ENCODE measurements at places on chromosomes 6 and 20.
A peak's percentile ranks its signal among the peaks of the same experiment; 100 is the strongest.

GRCh38 chr6:125791151-125791819 lies 525 bp downstream of the NCOA7 start:
- DNase-seq, result peak; percentile 31

DNA sequence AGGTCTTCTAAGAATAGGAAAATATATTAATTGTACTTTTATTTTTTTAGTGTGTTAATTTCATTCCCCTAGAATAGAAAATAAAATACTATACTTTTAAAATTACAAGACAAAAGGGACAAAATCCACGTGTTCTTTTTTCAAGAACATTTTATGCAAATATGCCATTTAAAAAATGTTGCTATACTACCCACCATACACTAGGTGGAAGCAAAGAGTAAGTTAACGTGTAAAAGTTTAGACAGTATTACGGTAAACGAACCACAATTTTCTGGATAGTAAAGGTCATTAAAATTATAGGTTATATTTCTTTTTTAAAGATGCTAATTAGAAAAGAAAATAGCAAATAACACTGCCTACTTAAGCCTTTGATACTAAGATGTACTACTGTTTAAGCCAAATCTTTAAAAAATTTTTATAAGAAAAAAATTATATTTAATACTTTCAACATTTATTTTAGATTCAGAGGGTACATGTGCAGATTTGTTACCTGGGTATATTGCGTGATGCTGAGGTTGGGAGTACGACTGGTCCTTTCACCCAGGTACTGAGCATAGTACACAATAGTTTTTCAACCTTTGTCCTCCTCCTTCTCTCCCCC lies 287.6 kb downstream of the PHF3 start:
- DNase-seq, result peak; percentile 21

GRCh38 chr20:47142774-47143170 lies 213.7 kb downstream of the ZMYND8 start:
- DNase-seq, result no peak

GRCh38 chr6:50353603-50354002 lies 303.9 kb upstream of the DEFB112 start:
- DNase-seq, result no peak
